ENCODE measurements at places on chromosomes 12 and 14. TPM values are rescaled to one million over a fixed set of nuclear protein-coding genes. Genes with fewer than 3 reads are reported as not detected.
A peak's percentile ranks its signal among the peaks of the same experiment; 100 is the strongest.

Gene RPL36AL
- total RNA-seq, result 231 TPM

Gene ADAMTS20
- not detected for total RNA-seq

Gene CTSG
- not detected for total RNA-seq

Gene CDKN3
- total RNA-seq, result 1.7 TPM

Gene LRRC9
- total RNA-seq, result not detected

- DNase-seq, result no peak
Observed at GRCh38 chr14:81472096-81472800, 61.4 kb downstream of the SEL1L start.

- no peak for DNase-seq
Observed at GRCh38 chr12:112219195-112219594, 93.8 kb downstream of the TRAFD1 start.

- no peak for DNase-seq
Observed at GRCh38 chr12:120215357-120215735, 14.4 kb upstream of the RPLP0 start.

DNA sequence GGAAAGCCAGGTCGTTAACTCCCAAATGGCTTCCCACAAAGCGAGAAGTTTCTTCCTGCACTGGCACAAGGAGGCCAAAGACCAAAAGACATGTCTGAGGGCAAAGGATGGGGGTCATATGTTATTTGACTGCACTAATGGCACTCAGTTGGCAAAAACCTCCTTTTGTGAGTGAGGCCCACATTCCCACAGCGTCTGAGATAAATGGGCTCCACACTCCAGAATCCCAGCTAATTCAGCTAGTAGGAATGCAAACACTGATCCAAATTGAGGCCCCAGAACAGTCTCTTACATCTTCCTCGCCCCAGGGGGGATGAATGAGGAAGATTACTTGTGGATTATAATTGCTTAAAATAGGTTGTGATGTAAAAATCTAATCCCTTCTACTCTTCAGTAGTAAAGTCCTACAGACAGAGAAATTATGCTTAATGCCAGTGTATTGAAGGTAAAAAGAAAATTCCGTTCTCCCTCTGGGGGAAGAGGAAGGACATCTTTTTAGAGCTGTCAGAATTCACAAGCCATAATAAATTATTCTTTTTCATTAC, 86.4 kb upstream of the PIWIL1 start:
- DNase-seq, result no peak

GRCh38 chr14:99609245-99610170, 5.5 kb upstream of the CCDC85C start:
- DNase-seq, result no peak

- DNase-seq, result no peak
Observed at GRCh38 chr12:16352481-16352880, 5.0 kb downstream of the MGST1 start.

GRCh38 chr12:27221625-27222387, 22.3 kb upstream of the STK38L start:
- DNase-seq, result no peak

DNA sequence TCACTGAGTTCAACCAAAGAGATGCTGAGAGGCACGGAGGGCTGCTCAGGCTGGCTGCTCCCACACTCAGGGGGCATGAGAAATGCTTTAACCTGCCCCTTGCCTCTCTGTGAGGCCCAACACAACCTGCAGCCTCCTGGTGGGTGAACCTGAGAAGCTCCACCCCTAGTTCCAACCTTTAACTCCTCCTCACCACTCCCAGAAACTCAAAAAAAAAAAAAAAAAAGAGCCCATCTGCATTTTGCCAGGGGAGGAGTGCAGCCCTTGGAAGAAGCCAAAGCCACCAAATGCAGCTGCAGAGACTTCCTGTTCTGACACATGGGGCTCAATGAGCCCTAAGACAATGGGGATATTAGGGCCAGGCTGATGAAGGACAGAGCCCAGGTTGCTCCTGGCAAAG, 8.9 kb downstream of the KRT4 start:
- no peak for DNase-seq

DNA sequence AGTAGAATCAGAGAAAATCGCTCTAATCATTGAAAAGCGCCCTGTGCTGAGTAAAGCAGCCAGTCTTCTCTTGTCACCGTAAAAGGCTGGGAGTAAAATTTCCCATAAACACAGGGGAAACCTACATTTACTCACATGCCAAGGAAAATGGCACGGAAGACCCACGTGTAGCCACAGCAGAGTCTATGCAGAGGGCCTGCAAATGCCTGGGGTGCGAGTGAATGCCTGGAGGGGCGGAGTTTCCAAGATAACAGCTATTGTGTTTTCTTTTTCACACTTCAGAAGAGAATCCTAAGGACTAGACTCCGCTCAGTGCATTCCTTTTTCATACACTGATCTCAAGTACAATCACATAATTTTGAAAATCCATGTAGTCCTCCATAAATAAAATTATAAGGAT, 159.9 kb upstream of the FOXN3 start:
- no peak for DNase-seq

- no peak for DNase-seq
Observed at GRCh38 chr14:88919502-88919901, 95.1 kb downstream of the TTC8 start.

DNA sequence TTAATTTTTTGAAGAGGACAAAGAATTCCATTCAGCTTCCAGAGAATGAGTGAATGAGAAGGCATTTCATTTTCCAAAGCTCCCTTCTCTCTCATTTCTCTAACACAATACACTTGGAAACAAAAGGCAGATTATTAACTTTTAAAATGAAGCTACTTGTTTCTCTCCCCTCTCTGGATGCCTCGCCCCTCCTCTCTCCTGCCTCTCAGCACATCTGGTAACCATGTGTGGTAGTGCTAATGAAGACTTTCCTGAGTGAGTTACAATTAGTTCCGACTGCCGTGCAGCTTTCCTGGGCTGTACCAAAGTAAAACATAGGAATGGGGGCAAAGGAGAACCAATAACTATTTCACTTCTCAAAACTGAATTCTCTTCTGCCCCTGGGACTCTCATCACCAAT, 84.7 kb upstream of the SOX5 start:
- DNase-seq, result no peak

DNA sequence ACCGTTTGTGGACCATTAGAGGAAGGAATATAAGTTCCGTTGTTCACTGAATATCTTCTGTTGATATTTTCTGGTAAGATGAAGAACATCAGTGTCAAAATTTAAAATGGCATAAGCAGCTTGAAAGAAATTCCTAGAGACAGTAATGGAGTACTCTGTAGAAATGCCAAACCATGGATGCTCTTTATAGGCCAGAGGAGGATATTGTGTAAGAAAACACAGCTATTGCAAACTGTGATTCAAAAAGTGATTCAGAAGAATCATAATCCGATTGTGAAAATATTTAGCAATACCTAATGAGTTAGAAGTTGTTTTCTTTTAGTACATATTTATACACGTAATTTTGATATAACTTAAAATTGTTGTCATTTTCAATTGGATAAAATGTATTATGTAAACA, 102.8 kb downstream of the SLC16A7 start:
- no peak for DNase-seq

- DNase-seq, result no peak
Observed at GRCh38 chr14:39016733-39017095, 86.3 kb downstream of the SEC23A start.

- no peak for DNase-seq
Observed at GRCh38 chr12:110203546-110203945, 77.5 kb upstream of the ATP2A2 start.

DNA sequence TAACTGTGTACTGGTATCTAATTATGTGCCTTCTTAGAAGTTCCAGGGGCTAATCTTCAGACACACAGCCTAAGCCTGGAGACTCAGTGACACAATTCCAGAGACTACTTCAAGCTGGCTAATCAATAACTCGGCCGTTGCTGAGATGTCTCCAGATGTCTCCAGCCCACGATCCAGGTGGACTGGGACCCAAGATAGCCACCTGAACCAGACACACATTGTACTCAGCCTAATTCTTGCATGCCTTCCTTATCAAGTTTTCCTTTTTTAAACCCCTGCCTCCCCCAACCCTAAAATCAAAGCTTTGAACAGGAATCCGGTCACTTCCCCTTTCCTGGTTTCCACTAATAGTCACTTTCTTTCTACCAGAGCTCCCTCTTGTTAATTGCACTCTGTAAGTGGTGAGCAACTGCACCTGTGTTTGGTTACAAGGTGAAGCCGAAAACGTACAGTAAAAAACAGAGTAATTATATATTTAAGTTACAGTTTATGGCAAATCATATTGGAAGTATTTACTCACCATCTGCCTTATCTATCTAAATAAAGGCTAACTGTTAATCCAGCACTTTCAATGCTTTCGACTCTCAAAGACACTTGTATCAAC, 39.8 kb upstream of the PTGDR start:
- DNase-seq, result no peak

GRCh38 chr14:75230140-75230792, 48.4 kb upstream of the FOS start:
- peak; percentile 52 for DNase-seq

- DNase-seq, result peak; percentile 4
Observed at GRCh38 chr12:5022465-5023061, 21.1 kb upstream of the KCNA5 start.

DNA sequence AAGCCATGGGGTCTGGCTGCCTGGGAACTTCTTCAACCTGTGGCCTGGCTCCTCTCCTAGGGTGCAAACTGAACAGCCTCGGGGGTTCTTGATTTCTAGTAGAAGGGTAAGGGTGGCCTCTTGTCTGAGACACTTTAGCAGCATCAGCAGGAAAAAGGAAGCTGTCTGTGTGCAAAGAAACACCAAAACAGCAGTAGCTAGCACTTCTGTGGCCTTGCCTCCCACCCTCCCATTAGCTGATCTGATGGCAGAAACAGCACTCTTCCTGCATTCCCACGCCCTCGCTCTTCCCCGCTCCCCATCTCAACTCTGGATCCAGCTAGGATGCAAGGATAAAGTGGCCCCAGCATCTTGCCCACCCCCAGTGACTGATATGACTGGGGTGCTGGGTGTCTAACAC, 20.7 kb downstream of the SLC7A8 start:
- no peak for DNase-seq

DNA sequence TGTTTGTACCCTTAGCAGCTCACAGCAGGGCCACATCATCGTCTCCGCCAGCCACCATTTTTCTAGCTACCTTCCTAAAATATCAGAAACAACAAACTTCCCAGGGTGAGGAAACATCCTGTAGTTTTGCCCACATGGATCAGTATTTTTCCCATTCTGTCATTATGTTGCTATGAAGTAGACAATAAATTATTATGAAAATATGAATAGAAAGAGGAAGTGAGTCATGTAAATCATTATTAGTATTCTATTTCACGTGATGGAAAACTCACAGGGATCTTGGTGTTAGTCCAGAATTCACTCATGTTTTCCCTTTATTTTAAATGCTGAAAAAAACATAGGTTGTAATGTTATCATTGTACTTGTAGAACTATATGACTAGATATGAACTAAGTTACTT, 319.4 kb downstream of the SYT1 start:
- DNase-seq, result no peak

GRCh38 chr12:68630598-68630997, 19.9 kb downstream of the RAP1B start:
- DNase-seq, result no peak

All from T-cell (primary cell).